ENCODE measurements at places on chromosomes 2 and 18.

- DNase-seq, result no peak
Observed at GRCh38 chr18:50042611-50043010, 152.3 kb downstream of the MYO5B start.

GRCh38 chr2:227642656-227643055, 23.9 kb upstream of the SCYGR5 start:
- DNase-seq, result no peak

- DNase-seq, result no peak
Observed at GRCh38 chr2:209381091-209381490, 42.8 kb upstream of the MAP2 start.

DNA sequence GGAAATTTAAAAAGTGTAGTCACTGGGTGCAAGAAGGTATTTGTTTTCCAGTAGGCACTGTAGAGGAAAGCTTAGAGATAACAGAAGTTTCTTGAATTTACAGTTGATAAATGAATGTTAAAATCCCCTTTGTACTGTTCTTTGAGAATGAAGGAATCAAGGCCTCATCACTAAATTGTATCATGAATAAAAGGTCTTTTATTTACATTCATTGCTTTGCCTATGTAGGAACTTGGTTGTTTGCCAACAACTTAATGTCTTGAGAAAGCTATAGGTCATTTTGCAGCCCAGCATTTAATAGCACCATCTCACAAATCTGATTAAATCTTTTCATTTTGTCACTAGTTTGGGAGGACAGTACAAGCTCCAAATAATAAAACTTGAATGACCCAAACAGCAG, 213.9 kb upstream of the ITGA4 start:
- no peak for DNase-seq

GRCh38 chr2:65055422-65056214, 598 bp upstream of the CEP68 start:
- no peak for DNase-seq

- no peak for DNase-seq
Observed at GRCh38 chr2:240170354-240170735, 29.9 kb upstream of the OTOS start.

GRCh38 chr18:4004183-4004829, 450.8 kb downstream of the DLGAP1 start:
- DNase-seq, result no peak

GRCh38 chr2:127562936-127563335, 27.5 kb downstream of the MYO7B start:
- no peak for DNase-seq

GRCh38 chr18:75256376-75256775, 45.8 kb downstream of the TSHZ1 start:
- no peak for DNase-seq

All from cerebellar nuclear complex (tissue), 1 donor.